ENCODE measurements at places on chromosomes 7 and 10. TPM values are rescaled to one million over a fixed set of nuclear protein-coding genes. Genes with fewer than 3 reads are reported as not detected.

PTF1A gene
- not detected for total RNA-seq

TMEM213 gene
- 0.39 TPM for total RNA-seq

AFAP1L2 gene
- 1.2 TPM for total RNA-seq

ERVW-1 gene
- total RNA-seq: not detected

TFEC gene
- not detected for total RNA-seq

TMEM184A gene
- not detected for total RNA-seq

GPER1 gene
- total RNA-seq: 0.12 TPM

OPN1SW gene
- total RNA-seq: not detected

MOGAT3 gene
- not detected for total RNA-seq

HPSE2 gene
- total RNA-seq: not detected

TRPV5 gene
- not detected for total RNA-seq

GRCh38 chr7:157652954-157653826 is 316.4 kb downstream of the DNAJB6 start:
- no peak overlapping the region for H3K27ac ChIP-seq
- H3K36me3 ChIP-seq: no peaks in the 10 kb centered on the region
- no peaks in the 10 kb centered on the region for H3K4me1 ChIP-seq

DNA sequence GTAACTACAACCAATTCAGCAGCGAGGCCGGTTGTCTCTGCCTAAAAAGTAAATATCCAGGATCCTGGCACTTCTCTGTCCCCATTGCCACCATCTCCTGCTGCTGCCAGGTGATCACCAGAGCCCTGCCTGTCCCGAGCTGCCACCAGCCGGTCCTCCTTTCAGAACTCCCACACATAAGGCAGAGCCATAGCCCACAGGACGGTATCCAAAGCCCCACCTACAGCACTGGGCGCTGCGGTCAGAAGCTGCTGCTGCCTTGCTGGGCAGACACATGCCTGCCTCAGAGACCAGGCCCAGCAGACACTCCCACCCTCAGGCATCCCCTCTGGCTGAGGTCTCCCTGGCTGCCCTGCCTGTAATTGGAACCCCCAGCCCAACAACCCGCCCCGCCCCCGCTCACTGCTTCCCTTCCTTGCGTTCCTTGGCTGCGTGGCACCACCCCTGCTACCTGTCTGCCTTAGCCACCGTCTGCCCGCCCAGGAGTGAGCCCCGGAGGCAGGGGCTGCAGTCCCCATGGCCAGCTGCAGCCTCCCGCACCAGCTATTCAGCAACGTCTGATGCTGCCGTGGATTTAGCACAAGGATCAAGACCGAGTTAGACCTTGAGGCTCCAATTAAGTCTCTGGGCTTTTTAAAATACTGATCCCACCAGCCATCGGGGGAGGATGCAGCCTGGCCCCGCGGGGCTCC is 100.7 kb downstream of the CYTH3 start:
- H3K36me3 ChIP-seq: no peaks in the 10 kb centered on the region

GRCh38 chr10:13193637-13194036 is 32.3 kb downstream of the MCM10 start:
- H3K4me3 ChIP-seq: no peak overlapping the region
- DNase-seq: no peak
- no peak overlapping the region for H3K27ac ChIP-seq
- H3K4me1 ChIP-seq: no peaks in the 10 kb centered on the region

DNA sequence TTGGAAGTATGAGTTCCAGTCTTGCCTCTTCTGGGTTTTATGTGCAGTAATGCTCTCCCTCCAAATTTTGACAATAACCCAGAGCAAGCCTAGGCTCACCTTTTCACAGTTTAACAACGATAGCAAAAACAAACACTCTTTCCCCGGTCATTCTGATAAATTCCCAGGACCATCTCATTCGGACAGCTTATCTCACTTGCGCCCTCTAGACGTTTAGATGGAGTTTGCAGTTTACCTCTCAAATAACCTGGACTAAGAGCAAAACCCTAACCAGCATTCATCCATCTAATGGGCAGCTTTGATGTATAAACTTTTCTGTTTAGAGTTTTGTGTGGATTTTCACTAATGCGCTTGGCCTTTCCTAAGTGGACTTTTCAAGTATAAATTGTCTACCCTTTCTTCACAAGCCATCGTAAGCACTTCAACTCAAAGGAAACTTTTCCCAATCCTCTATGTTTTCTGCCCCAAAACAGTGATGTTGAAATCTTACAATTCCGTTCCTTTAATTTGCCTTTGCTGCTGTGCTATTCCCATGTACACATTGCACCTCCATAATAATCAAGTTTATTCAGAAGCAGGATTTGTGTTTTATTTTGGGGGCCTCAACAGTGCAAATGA is 114.9 kb downstream of the HDAC9 start:
- H3K27me3 ChIP-seq: no peaks in the 10 kb centered on the region
- H3K36me3 ChIP-seq: no peaks in the 10 kb centered on the region
- no peaks in the 10 kb centered on the region for H3K4me1 ChIP-seq
- no peak overlapping the region for H3K27ac ChIP-seq

- peaks cover 14% of the 10 kb centered on the region for H3K4me1 ChIP-seq
- peaks cover 2% of the 10 kb centered on the region for H3K27me3 ChIP-seq
Observed at GRCh38 chr7:39507866-39508551, 58.2 kb upstream of the YAE1 start.

GRCh38 chr10:7988989-7989388 is 65.5 kb upstream of the GATA3 start:
- no peak overlapping the region for H3K27ac ChIP-seq
- peaks cover 6% of the 10 kb centered on the region for H3K36me3 ChIP-seq
- no peak for DNase-seq
- H3K4me3 ChIP-seq: no peak overlapping the region
- H3K4me1 ChIP-seq: no peaks in the 10 kb centered on the region

DNA sequence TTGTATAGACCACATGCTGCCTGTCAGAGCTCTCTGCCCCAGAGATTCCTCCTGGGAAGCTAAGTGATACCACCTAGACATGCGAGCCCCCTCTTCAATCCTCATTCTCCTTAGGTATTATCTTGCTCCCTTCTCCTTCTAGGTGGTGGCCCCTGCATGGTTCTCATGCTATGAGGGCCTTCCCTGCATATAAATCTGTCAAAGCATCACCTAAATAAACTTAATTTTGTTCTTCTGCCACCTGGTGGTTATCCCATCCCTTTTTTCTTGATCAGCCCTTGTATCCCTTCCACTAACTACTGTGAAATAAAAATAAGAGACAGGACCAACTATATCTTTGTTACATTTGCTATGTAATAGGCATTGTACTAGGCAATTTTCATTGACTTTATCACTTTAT is 242.1 kb downstream of the CDC14C start:
- H3K4me3 ChIP-seq: no peak overlapping the region
- H3K36me3 ChIP-seq: no peaks in the 10 kb centered on the region
- no peak overlapping the region for H3K27ac ChIP-seq
- DNase-seq: no peak
- no peaks in the 10 kb centered on the region for H3K4me1 ChIP-seq

GRCh38 chr10:81248886-81249285 is 626.1 kb upstream of the NRG3 start:
- no peaks in the 10 kb centered on the region for H3K27me3 ChIP-seq
- H3K4me3 ChIP-seq: no peak overlapping the region
- H3K27ac ChIP-seq: no peak overlapping the region
- H3K36me3 ChIP-seq: no peaks in the 10 kb centered on the region

GRCh38 chr7:115704884-115705283 is 325.7 kb downstream of the TFEC start:
- H3K4me1 ChIP-seq: no peaks in the 10 kb centered on the region
- no peak for DNase-seq
- H3K36me3 ChIP-seq: no peaks in the 10 kb centered on the region
- H3K27ac ChIP-seq: no peak overlapping the region
- peaks cover 3% of the 10 kb centered on the region for H3K27me3 ChIP-seq
- H3K4me3 ChIP-seq: no peak overlapping the region

- H3K27me3 ChIP-seq: no peaks in the 10 kb centered on the region
- no peaks in the 10 kb centered on the region for H3K36me3 ChIP-seq
- no peak overlapping the region for H3K4me3 ChIP-seq
- DNase-seq: no peak
- no peak overlapping the region for H3K27ac ChIP-seq
Observed at GRCh38 chr10:86692664-86693063, 24.4 kb downstream of the LDB3 start.

DNA sequence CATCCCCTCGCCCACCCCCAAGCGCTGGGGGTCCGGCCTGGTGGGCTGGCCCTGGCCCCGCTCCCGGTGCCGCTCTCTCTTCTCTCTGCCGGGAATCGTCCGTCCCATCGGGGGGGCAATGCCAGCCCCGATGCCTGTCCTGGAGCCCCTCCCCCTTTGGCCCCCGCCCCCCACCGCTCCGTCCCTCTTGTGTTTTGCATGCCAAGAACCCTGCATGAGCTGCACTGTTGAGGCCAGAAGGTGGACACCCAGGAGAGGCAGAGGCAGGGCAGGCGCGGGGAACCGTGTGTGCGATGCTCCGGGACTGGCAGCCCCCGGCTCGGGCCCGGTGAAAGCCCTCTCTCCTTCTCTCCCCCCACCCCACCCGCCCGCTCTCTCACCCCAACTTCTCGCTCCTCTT is 22.1 kb upstream of the HSPB1 start:
- no peak overlapping the region for H3K27ac ChIP-seq
- H3K4me3 ChIP-seq: no peak overlapping the region
- H3K36me3 ChIP-seq: no peaks in the 10 kb centered on the region
- no peak for DNase-seq
- peaks cover 37% of the 10 kb centered on the region for H3K27me3 ChIP-seq

GRCh38 chr7:78041423-78041822 is 242.8 kb downstream of the PHTF2 start:
- no peaks in the 10 kb centered on the region for H3K36me3 ChIP-seq
- no peak overlapping the region for H3K27ac ChIP-seq
- no peak overlapping the region for H3K4me3 ChIP-seq
- H3K4me1 ChIP-seq: peaks cover 4% of the 10 kb centered on the region
- DNase-seq: no peak
- H3K27me3 ChIP-seq: peaks cover 14% of the 10 kb centered on the region

DNA sequence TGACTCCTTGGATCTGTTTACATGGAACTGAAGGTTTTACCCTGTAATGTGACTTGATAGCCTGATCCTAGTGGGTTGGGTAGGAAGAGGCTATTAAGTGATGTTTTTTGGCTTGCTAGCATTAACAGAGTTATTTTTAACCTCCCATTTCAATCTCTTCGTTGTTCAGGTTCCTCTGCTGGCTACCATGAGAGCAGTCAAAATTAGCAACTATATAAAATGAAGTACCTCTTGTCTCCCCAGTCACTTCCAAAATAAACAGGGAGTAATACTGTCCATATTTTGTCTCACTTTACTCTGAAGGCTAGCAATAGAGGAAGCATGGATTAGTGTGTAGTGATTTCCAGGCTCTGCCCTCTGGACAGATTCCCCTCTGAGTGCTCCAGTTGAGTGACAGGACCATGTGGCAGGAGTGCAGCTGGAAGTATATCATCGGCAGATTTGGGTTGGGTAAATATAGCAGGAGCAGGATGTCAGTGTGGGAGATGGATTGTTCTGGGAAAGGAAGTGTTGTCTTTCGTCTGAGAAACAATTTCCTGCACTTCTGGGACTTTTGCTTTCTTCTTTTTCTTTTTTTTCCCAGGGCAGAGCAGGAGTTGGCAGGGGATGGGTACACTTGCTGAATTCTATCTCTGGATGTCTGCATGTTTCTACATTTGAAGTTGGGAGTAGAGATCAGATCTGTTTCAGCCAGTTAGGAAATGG is 35.2 kb downstream of the GBF1 start:
- no peak overlapping the region for H3K4me3 ChIP-seq
- peaks cover 10% of the 10 kb centered on the region for H3K36me3 ChIP-seq
- no peaks in the 10 kb centered on the region for H3K27me3 ChIP-seq

DNA sequence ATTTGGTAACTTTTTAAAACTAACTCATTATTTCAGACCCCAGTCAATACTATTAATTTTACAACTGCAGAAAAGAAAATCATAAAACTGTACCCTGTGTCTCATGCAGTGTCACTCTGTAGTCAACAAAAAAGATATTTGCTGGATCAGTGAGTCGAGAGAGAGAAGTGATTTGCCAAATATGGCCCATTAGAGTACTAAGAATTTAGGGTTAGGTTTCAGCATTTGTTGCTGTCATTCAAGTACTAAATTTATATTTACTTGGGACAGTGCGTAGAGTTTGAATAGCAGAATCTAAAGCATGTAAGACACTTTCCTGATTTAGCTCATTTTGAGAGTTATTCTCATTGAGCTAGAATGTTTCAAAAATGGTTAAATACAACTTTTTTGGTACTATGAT is 38.9 kb downstream of the CACNA2D1 start:
- H3K27ac ChIP-seq: no peak overlapping the region
- no peaks in the 10 kb centered on the region for H3K4me1 ChIP-seq
- H3K4me3 ChIP-seq: no peak overlapping the region
- DNase-seq: no peak
- H3K36me3 ChIP-seq: no peaks in the 10 kb centered on the region

- peaks cover 2% of the 10 kb centered on the region for H3K4me1 ChIP-seq
- no peaks in the 10 kb centered on the region for H3K36me3 ChIP-seq
- peaks cover 3% of the 10 kb centered on the region for H3K27me3 ChIP-seq
- no peak overlapping the region for H3K27ac ChIP-seq
Observed at GRCh38 chr7:23058408-23059096, 44.6 kb upstream of the HYCC1 start.

GRCh38 chr10:60848126-60848525 is 69.8 kb downstream of the CDK1 start:
- H3K36me3 ChIP-seq: no peaks in the 10 kb centered on the region
- H3K27me3 ChIP-seq: peaks cover 8% of the 10 kb centered on the region
- H3K27ac ChIP-seq: no peak overlapping the region
- no peak for DNase-seq
- no peak overlapping the region for H3K4me3 ChIP-seq
- H3K4me1 ChIP-seq: no peaks in the 10 kb centered on the region

DNA sequence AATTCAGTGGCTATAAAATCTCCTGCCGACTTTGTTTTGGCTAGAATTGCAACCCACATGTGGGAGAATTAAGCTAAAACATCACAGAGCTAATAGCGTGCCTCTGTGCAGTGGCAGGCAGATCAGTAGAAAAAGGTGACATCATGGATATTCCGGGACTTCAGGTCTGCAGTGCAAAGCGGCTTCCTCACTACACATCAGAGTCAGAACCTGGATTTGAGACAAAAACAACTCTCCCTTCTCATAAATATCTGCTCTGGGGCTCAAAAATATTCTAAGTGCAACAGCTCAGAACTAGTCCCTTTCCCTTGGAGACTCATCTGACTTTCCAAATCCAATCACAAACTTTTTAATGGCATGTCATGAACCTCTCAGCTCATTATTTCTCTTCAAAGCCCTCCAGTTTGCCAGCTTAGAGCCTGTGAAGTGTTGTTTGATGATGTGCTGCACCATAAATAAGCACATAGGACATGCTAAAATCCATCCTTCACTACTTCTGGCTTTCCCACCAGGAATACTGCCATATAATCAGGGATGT is 337.1 kb downstream of the RNLS start:
- no peak overlapping the region for H3K4me3 ChIP-seq
- H3K4me1 ChIP-seq: peaks cover 14% of the 10 kb centered on the region
- H3K27me3 ChIP-seq: no peaks in the 10 kb centered on the region

DNA sequence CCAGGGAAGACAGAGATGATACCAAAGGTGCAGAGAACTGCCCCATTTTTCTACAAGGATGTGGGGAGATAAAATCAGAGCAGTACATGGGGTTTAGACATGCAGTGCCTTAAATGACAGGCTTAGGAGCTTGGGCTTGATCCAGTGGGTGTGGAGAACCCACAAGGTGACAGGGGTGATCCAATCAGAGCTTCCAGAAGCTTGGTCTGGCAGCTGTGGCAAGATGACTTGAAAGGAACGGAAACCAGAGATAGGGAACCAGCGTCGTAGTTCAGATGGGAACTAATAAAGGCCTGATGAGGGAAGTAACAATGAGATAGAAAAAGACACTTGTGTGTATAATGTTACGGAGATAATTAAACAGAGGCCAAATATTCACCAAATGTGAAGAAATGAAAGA is 80.7 kb downstream of the SLC37A3 start:
- no peak overlapping the region for H3K4me3 ChIP-seq
- H3K4me1 ChIP-seq: peaks cover 35% of the 10 kb centered on the region
- H3K36me3 ChIP-seq: peaks cover 15% of the 10 kb centered on the region
- peak overlapping the region; percentile 1 for H3K27ac ChIP-seq
- peak; percentile 29 for DNase-seq
